ENCODE measurements at places on chromosomes 2 and 18.

DNA sequence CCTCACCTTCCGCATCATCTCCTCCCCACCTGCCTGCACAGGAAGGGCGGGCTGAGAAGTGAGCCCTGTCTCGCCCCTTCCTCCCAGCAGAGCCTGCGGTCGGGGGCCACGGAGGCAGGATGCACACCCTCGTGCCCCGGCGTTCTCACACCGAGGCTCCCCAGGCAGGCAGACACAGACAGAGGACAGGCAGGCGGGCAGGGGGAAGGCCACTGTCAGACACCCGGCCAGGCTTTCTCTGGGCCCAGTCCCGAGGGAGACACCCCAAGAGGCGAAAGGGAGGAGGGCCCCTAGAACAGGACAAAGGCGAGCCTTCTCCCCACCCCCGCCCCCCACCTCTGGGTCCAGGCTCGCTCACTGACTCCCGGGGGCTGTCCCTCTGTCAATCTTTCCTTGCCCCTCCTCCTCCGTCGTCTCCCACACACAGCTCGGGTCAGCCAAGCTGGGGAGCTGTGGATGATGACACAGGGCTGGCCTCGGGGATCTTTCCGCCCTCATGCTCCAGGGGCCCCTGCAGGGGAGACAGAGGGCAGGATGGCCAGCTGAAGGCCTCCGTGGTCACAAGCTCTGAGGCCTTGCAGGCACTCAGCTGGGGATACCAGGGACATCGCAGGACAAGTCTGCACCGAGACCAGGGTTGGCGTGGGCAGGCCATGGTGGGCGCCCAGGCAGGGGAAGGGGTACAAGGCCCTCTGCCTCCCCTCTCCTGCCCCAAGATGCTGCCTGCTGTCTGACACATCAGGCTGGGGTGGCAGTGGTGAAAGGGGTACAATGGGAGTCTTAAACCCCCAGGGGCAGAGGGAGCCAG lies 24.9 kb downstream of the BIN1 start:
- DNase-seq, result no peak

- DNase-seq, result peak; percentile 60
Observed at GRCh38 chr2:44169155-44169898, 652 bp downstream of the PPM1B start.

GRCh38 chr2:231413921-231414476 lies 18.5 kb downstream of the B3GNT7 start:
- DNase-seq, result peak; percentile 84

- DNase-seq, result no peak
Observed at GRCh38 chr2:166784296-166784946, 103.9 kb upstream of the XIRP2 start.

GRCh38 chr2:230957756-230958391 lies 32.8 kb upstream of the GPR55 start:
- no peak for DNase-seq

GRCh38 chr2:226489775-226490541 lies 309.7 kb downstream of the IRS1 start:
- no peak for DNase-seq

- DNase-seq, result no peak
Observed at GRCh38 chr2:29047083-29047845, 27.1 kb downstream of the PCARE start.

DNA sequence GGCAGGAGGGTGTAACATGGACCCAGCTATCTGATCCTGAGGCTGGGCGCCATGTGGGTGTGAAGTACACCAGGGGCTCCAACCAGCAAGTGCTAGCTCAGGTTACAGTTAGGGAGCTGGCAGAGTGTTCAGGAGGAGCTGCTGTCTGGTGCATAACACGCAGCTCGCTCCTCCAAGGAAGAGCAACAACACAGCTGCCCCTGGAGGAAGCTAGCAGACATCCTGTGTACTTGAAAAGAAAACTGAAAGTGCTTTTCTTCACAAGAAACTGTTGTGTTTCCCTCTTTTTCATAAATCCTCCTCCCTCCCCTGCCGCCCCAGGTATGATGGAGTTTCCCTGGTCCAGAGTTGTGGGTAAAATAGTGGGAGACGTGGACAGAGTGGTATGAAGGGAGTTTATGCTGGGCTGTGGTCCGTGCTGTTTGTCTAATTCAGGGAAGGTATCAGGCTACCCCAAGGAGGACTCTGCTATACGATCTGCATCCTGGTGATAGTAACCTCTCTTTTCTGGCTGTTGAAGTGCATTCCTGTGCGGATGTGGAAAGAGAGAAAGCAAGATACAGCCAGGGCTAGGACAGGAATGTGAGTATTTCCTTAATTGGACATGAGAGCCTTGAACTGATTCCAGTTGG lies 6.1 kb upstream of the LBH start:
- DNase-seq, result no peak

DNA sequence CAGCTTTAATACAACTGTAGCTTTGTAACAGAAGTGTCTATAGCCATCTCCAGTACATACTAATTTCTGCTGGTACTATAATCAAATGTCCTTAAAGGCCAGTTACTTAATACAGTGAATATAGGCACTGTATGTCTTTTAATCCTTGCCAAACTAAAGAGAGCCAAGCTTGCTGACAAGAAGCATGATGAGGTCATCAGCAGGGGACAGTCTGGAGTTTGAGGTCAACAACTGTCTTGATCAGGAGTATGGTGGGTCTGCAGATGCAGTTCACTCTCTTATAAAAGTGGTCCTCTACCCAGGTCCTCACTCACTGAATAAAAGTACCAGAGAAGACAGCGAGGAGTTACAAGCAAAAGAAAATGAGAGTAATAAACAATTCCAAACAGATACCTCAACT lies 219.1 kb downstream of the WDPCP start:
- no peak for DNase-seq

GRCh38 chr2:144459937-144460336 lies 60.0 kb downstream of the ZEB2 start:
- DNase-seq, result no peak

GRCh38 chr2:128598862-128599441 lies 280.3 kb upstream of the HS6ST1 start:
- no peak for DNase-seq

GRCh38 chr2:179661986-179662385 lies 199.4 kb downstream of the ZNF385B start:
- DNase-seq, result no peak

GRCh38 chr2:229920011-229920641 lies 1.7 kb downstream of the TRIP12 start:
- peak; percentile 35 for DNase-seq

- no peak for DNase-seq
Observed at GRCh38 chr2:128172191-128172590, 81.2 kb downstream of the UGGT1 start.

- DNase-seq, result no peak
Observed at GRCh38 chr18:60812921-60813320, 440.3 kb upstream of the MC4R start.

- DNase-seq, result no peak
Observed at GRCh38 chr2:40032650-40033319, 253.7 kb upstream of the THUMPD2 start.

Measured in colonic mucosa (tissue), 4 donors.